ENCODE measurements at places on chromosomes 6 and 20.

DNA sequence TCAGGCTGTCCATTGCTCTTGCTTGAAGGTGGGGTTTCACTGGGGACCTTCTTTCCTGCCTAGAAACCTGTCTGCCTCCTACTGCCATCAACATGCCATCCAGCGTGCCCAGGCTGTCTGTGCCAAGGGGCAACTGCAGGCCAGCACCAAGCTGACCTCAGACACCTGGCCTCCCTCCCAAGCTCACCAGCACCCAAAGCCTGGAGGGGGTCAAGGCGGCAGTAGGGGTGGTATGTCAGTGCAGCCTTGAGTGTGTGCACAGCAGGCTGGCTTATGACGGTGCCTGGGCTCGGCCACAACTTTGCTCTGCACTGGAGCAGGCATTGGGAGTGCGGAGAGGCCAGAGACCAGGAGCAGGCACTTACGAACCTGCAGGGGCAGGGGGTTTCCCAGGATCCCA, 149.0 kb downstream of the EYS start:
- no peak for DNase-seq

DNA sequence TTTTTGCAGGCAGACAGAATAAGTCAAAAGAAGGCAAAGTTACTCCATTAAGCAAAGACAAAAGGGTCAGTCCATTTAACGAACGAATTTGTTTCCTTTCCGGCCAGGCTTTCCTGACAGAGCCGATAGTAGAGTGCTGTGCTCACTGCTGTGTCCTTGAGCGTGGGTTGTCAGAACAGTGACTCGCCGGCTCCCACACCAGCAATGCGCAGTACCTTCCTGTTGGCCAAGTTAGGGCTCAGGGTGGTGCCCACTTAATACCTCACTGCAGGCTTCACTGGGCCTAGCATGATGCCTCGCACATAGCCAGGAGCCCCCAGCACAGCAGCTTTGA, 294.7 kb downstream of the FOXC1 start:
- no peak for DNase-seq

DNA sequence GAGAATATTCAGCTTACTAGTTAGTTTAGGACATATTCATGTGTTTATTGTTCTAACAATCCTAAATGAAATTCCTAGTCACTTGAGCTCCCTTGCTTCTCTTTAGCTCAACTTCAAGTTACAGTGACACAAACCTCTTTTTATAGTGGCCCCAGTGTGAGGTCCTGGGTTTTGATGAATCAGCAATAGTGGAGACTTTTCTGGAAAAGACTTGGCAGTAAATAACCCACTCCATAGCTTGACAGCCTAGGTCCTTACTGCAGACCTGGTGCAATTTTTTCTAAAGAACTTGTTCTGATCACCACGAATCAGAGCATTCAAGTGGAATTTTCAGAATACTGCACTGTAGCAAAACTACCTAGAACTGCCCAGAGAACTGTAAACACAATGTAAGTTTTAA, 6.9 kb upstream of the RIPPLY2 start:
- no peak for DNase-seq

GRCh38 chr6:112227411-112227810, 27.0 kb downstream of the LAMA4 start:
- no peak for DNase-seq

DNA sequence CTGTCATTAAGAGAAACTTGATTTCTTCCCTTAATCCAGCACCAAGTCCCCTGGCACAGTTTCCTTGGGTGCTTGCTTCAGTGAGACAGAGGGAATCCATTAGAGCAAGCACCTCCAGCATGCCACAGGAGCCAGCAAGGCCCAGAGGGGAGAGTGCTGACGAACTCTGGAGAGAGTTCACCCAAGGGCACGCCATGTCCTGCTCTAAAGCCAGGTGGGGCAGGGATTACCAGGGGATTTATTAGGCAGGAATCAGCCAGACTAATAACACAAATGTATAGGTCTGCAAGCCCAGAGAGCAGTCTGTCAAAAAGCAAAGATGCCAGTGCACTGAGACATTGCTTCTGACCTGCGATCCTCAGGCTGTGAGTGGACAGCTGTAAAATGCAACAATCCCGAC, 155.4 kb upstream of the SYNDIG1 start:
- DNase-seq, result no peak

Data from 8988T (cell line).